ENCODE measurements at places on chromosomes 6 and 20.

DNA sequence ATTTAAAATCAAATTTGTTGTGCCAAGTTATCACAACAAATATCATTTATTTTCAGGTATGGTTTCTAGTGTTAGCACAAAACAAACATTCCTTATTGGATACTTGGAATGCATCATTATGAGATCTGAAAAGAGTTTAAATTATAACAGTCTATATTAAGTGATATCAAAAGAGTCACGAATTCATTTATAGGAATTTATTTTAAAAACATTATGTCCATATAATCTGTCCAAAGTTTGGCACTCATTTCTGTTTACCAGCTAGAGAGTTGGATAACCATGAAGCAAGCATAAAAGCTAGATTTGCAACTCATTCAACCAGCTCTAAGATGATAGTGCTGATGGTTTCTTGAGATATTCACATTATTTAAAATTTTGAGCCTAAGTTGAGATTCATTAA, 453.2 kb downstream of the DOK5 start:
- no peak for DNase-seq

DNA sequence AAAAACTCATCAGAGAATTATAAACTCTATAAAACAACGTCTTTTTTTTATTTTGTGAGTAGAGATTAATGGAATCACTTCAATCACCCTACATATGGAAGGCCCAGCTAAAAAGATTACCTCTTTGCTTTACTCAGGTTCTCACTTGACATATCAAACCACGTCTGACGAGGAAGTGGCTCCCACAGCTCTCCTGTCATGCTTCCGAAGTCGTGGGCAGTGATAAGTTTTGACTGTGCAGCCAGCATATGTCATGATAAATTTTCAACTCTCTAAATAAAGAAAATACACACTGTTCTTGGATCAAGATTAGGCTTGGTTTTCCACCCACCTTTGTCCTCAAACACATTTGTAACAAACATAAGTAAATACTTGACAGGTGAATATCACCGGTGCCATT, 279.5 kb upstream of the RNF217 start:
- no peak for DNase-seq

DNA sequence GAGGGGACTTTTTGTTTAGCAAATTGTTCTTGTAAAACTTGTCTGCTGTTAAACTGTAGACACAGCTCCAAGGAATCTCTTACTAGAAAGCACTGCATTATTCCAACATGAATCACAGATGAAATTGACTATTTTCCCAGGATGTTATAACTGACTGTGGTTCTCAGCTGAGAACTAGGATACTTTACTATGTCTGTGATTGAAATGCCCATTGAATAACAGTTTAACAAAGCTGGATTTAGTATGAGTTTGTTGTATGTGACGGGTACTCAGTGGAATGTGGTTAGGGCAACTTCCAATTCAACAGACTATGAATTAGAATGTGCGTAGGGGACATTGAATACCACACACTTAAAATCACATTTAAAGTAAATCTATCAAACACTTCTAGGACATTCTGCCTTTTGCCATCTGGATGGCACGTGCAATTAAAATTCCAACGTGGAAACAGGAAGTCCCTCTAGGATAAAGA, 193.4 kb upstream of the PREP start:
- DNase-seq: no peak

GRCh38 chr20:12068121-12068520, 150.4 kb downstream of the BTBD3 start:
- DNase-seq: no peak

DNA sequence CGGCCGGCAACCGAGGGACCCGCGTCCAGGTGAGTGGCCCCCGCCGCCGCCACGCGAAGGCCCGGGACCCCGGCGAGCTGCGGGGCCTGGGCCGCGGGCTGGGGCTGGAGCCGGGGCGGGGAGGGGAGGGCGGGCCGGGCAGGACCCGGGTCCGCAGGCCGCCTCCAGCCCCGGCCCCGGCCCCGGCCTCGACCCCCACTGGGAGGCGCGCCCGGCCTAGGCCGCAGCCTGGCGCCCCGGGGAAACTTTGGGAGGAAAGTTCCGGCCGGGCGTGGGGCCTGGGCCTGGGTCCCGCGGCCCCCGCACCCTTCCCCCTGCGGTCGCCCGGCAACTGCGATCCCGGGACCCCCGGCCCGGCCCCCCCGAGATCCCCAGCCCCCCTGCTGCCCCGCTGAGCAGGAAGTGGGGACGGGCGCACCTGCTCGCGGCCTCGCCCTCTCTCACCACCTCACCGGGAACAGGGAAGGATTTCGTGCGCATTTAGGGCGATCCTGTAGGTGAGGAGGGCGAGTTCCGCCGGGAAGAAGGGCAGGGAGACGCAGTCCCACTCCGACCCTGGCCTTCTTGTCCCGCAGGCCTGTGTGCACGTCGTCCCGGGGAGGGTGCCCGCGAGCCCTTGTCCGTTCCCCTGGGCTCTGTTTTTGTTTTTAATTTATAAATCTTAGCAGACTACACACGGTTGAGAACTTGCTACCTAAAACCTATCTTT, 402 bp downstream of the OSBPL2 start:
- no peak for DNase-seq

Measured in stimulated activated CD8-positive, alpha-beta memory T cell treated with anti-CD3 and anti-CD28 coated beads, Interleukin-4, amount 100 ng/mL, for 24 hours (primary cell).